Right kidney (tissue), 9 donors: ENCODE measurements at places on chromosomes 3 and 15.

GRCh38 chr3:4885316-4885715, 93.9 kb upstream of the BHLHE40 start:
- DNase-seq: no peak

DNA sequence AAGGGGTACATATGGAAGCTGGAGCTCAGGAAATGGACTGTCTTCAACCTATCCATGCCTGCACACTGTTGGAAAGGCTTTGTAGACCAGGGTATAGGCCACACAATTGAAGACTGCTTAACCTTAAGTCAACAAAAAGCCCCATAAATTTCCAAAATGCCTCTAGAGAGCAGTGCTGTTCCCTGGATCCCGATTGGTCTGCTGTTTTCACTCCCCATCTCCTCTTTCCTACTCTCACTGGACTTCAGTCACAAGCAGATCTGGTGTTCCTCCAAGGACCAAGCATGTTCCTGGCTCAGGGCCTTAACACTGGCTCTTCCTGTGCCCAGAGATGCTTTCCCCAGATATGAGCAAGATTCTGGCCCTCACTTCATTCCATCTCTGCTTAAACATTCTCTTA, 22.8 kb upstream of the LRRC34 start:
- no peak for DNase-seq

- no peak for DNase-seq
Measured at GRCh38 chr3:30914696-30915095, 20.2 kb upstream of the GADL1 start.

- DNase-seq: no peak
Measured at GRCh38 chr3:2423143-2423542, 324.5 kb downstream of the CNTN4 start.

GRCh38 chr3:188352196-188352927, 198.4 kb downstream of the LPP start:
- DNase-seq: no peak

DNA sequence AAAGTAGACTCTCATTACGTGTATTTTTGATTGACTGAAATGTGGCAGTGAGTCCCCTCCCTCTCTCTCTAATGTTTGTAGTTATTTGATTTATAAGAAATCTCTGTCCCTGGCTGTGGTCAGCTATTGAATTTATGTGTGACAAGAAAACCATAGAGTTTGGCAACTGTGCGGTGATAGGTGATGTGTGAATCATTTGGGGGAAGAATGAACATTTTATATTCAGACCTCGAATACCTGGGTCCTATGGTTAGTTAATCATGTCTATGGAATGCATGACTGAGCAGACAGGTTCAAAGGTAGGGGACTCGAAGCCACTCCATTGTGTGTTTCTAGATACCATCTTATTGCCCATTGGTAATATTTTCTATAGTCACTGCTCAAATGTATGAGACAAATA, 712.1 kb downstream of the MECOM start:
- no peak for DNase-seq

DNA sequence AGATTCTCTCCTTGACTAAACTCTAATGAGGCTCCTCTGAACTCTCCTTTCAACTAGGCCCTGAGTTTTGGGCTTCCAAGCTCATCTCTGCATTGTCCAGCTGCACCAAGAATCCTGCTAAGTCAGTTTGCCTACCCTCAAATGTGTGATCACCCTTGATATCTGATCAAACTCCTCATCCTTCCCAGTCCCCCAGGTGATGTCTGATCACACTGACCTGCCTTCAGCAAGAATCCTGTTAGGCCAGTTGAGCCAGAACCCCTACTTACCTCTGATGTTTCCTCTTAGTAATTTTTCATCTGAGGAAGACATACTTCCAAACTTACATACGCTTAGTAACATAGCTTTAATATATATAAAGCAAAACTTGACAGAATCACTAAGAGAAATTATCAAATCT, 28.8 kb downstream of the SUMF1 start:
- no peak for DNase-seq

DNA sequence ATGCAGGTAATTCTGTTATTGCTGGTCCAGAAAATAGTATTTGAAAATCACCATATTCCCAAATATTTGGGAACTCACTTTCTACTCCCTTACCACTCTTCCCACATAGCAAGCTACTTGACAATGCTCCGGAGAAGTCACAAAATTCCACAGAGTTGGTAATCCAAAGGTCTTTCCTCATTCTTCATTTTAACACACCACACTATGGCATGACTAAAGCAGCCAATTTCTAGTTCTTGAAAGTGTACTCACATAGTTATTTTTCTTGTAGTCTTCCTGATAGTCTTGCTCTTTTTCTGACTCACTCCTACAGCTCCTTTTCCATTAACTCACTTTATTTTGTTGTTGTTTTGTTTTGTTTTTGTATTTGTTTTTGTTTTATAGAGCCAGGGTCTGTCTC, 67.2 kb downstream of the MYO9A start:
- no peak for DNase-seq

DNA sequence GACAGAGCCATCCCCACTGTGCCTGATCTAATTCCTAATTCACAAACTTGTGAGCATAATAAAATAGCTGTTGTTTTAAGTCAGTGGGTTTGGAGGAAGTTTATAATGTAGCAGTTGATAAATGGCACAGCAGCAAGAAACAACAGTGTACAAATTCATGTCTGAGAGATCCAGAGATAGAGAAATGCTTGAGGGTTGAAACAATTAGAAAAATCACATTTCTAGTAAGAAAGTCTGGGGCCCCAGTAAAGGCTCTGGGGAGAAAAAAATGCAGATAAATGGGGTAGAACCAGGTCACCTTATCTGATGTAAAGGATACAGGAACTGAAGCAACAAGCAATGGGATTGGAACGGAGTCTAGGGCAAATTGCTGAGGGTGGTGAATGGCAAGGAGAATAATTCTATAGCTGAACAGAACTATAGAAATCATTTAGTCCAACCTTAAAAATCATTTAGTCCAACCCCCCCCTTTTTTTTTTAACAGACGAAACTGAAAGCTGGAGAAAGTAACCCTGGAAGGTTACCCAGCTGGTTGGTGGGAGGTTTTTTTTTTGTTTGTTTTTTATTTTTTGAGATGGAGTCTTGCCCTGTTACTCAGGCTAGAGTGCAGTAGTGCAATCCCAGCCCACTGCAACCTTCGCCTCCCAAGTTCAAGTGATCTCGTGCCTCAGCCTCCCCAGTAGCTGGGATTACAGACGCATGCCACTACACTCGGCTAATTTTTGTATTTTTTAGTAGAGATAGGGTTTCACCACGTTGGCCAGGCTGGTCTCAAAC, 14.3 kb upstream of the SHQ1 start:
- DNase-seq: no peak

DNA sequence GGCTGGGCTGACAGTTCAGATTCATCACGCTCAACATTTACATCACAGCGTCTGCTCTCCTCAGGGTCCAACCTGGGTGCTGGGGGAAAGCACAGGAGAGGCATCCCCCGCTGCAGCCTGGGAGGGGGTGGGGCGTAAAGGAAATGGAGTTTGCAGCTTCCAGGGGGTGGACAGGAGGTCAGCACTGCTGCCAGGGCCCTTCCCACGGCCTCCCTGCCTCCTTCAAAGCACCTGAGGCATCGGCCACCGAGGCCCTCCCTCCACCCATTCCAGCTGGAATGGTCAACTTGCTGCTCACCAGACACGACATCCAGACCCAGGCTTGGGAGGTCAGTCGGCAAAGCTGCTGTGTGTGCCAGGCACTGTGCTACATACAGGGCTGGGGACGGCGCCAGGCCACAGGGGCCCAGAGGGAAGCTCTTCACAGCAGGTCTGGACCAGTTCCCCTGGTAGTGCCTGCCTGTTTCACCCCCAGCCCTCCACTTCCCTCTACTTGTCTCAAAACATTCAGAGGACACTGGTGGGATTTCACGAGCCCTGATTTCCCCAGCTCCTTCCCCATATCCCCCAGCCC, 120.7 kb downstream of the ANP32A start:
- no peak for DNase-seq

DNA sequence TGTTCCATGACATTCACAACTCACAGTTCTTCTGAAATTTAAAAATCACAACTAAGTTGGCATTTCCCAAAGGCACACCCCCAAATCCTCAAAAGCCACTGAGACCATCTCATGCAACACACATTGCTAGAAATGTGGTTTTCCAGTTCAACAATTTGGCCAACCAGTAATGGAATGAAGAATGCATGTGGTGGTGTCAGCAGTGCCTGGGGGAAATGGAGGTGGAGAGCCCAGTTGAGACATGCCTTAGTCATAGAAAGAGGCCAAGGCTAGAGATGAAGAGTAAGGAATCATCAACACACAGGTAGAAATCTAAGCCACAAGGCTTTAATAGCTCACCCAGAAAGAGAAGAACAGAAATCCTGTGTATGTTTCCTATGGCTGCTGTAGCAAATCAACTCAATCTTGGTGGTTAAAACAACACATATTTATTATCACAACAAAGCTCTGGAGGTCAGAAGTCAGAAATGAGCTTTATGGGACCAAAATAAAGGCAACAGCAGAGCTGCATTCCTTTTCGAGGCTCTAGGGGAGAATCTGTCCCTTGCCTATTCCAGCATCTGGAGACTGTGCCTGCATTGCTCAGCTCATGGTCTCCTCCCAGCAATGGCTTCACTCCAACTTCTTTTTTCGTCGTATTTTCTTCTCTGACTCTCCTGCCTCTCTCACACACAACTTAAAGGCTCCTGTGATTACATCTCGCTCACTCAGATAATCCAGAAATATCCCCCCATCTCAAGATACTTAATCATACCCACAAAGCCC, 54.0 kb downstream of the SNTN start:
- DNase-seq: no peak

GRCh38 chr3:16720367-16720940, 115.2 kb upstream of the DAZL start:
- no peak for DNase-seq

- no peak for DNase-seq
Measured at GRCh38 chr3:179933080-179933479, 103.7 kb downstream of the PEX5L start.

DNA sequence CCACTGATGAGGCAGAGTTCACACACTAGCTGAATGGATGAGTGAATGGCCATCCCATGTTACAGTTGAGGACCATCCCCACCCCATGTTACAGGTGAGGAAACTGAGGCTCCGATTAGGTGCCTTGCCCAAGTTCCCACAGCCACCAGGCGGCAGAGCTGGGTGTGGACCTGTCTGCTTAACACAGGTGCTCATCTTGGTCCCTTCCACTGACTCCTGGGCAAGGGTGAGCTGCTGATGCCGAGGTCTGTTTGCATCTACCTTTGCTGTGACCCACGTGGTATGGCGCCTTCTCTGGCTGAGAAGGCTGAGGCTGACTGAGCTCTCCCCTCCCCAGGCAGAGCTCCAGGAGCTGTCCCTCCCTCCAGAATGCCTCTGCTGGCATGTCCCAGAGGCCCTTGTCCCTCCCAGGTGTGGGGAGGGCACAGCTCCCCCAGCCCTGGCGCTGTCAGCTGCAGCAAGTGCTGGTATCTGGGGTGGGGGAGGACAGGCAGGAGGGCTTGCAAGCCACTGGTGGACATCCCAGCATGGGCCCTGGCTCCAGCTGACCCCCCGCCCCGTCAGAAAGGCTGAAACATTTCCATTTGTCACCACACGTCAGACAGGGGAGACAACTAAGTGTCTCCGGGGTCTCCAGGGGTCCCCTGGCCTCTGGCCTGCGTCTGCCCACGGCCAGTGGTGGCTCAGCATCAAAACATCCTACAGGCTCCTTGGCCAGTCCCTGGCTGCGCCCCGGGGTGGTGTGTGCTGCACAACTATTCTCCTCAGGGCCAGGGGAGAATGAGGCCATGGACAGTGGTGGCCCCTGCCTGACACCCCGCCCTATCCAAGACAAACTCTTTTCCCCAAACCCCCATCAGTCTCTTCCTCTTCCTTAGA, 105.4 kb downstream of the ADCY5 start:
- no peak for DNase-seq

DNA sequence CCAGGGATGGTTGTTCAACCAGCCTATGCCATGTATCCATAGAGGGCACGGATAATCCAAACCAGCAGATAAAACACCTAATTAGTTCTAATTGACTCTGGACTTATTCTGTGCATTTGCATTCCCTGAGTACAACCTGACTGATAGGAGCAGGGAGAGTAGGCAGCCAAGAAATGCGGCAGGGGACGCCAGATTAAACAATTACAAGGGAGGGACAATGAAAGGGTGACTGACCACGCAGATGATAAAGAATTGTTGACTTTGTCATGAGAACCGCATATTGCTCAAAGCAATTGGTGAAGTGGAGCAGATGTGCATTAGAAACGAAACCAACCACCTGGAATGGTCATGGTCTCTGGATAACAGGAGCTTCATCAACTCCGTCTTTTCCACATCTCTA, 369.1 kb upstream of the FRG2C start:
- no peak for DNase-seq

DNA sequence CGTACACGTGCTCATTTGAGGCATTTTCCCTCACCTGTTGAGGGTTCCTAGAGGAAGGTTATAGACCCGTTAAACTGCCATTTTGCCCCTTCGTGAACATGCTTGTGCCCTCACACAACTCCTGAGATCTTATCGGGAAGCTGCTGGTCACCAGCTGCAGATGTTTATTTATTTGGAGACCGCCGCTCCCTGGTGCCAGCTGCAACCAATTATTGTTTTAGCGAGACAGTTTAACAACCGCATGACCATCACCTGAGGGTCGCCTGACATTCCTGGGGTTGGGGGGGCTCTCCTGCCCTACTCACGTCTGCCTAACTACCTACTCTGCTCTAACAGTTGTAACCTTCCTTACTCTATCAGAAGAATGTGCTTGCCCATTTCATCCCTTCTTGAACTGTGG, 292.5 kb downstream of the MCTP2 start:
- peak; percentile 17 for DNase-seq

DNA sequence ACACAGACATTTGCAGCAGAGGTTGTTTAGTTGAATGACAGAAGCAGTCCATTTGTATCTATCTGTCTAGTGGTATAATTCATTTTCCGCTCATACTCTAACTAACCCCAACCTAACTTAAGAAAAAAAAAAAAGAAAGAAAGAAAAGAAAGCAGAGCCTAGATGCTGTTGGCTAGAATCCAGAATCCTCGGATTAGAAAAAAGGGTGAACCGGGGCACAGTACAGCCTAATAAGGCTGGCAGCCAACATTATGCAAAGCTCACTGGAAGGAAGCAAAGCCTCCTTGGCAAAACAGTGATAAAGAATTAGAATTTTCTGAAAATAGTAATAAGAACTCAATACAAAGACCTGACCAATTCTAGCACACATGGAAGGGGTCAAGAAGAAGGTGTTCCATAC, 640.8 kb downstream of the TUSC7 start:
- no peak for DNase-seq

GRCh38 chr15:69609776-69610175, 157.2 kb downstream of the RPLP1 start:
- DNase-seq: no peak

GRCh38 chr15:91985297-91985696, 131.8 kb downstream of the SLCO3A1 start:
- DNase-seq: no peak

- DNase-seq: no peak
Measured at GRCh38 chr3:15151166-15151565, 52.2 kb upstream of the RBSN start.
